ENCODE measurements at places on chromosomes 4 and X. TPM values are rescaled to one million over a fixed set of nuclear protein-coding genes. Genes with fewer than 3 reads are reported as not detected.

DNA sequence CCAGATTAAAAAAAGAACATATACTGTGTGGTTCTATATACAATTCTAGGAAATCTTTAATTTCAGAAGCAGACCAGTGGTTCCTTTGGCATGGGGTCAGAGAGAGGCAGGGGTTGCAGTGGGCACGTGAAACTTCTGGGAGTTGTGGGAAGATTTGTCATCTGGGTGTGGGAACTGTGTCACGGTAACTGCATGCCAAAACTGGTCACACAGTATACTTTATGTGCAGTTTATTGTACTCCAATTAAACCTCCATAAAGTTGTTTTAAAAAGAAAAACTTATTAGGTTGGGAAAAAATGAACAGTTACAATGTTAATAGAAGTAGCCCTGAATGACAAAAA is 26.7 kb upstream of the STS start:
- H3K27me3 ChIP-seq, result no peaks in the 10 kb centered on the region
- H3K4me3 ChIP-seq, result no peak overlapping the region
- H3K27ac ChIP-seq, result no peak overlapping the region
- no peaks in the 10 kb centered on the region for H3K36me3 ChIP-seq
- H3K4me1 ChIP-seq, result no peaks in the 10 kb centered on the region

Gene AFM
- total RNA-seq, result not detected

Gene CCDC120
- total RNA-seq, result 39.1 TPM

Gene CSAG3
- total RNA-seq, result not detected

Data from Peyer's patch (tissue), 4 donors.